ENCODE measurements at places on chromosomes 1 and 21.

- DNase-seq, result no peak
These were observed 22.7 kb upstream of the CD55 start for GRCh38 chr1:207298636-207299398.

- no peak for DNase-seq
These were observed 31.0 kb downstream of the AGO4 start for GRCh38 chr1:35838693-35839245.

- no peak for DNase-seq
These were observed 292.9 kb downstream of the NFIA start for GRCh38 chr1:61375082-61375880.

- DNase-seq, result no peak
These were observed 10.1 kb downstream of the TCP10L start for GRCh38 chr21:32574946-32575925.

- DNase-seq, result no peak
These were observed at the start of gene CAMK2N1 for GRCh38 chr1:20485527-20486456. Gene CAMK2N1, minus strand, starts transcription at chr1:20486210. Its CDS starts 831 bp downstream, at chr1:20485379.

GRCh38 chr1:217617126-217617525 is 13.8 kb downstream of the GPATCH2 start:
- DNase-seq, result no peak

DNA sequence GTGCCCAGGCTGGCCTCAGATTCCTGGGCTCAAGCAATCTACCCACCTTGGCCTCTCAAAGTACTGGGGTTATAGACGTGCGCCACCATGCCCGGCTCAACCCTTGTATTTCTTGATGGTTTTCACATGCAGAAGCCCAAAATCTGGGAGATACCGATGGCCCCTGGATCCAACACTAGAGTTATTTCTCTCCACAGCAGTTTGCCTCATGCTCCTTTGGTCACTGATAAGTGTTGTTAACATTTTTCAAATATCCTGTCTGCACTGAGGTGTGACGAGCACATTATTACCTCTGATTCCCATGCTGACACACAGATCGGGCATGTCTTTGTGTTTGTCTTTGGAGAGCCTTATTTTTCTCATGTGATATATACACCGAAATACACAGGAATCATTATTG is 107.0 kb downstream of the KIF26B start:
- no peak for DNase-seq

DNA sequence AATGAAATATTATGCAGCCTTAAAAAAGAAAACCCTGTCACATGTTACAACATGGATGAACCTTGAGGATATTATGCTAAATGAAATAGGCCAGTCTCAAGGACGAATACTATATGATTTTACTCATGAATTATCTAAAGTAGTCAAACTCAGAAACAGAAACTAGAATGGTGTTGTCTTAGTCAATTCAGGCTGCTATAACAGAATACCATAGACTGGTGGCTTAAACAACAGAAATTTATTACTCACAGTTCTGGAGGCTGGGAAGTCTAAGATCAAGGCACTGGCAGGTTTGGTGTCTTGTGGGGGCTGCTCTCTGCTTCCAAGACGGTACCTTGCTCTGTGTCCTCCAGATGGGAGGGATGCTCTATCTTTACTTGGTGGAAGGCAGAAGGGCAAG is 113.8 kb upstream of the DNAH14 start:
- DNase-seq, result no peak

DNA sequence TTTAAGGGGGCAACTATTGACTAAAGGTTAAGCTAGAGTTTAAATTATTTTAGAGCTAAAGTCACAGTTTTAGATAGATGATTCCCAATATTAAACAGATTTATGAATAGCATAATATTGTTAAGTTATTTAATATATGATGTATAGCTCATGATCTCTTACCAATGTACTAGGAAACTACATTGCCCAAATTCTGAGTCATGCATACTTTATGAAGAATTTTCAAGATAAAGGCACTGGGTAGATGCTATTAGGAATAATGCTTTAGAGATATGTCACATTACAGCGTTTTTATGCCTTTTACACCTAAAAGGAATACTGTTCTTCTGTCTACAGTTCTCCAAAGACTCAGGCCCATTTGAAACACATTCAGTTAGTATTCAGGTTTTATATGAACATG is 215.1 kb downstream of the NCAM2 start:
- DNase-seq, result no peak

GRCh38 chr1:95635811-95636210 is 401.8 kb downstream of the RWDD3 start:
- no peak for DNase-seq

DNA sequence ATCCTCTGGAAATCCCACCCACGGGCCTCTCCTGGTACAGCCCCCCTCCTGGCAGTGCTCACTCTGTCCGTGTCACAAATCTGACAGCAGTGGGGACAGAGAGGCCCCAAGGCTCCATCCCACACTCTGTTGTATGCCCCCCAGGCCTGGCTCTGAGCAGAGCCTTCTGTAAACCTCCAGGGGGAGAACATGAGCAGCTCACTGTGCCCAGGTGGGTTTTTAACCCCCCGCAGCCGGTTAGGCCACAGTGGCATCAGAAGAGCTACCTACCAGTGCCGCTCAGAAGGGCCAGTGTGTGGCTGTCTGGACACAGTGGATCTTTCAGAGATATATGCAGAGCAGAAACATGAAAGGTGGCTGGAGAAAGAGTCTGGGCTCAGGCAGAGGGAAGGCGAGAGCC is 12.0 kb upstream of the GPR153 start:
- DNase-seq, result no peak

DNA sequence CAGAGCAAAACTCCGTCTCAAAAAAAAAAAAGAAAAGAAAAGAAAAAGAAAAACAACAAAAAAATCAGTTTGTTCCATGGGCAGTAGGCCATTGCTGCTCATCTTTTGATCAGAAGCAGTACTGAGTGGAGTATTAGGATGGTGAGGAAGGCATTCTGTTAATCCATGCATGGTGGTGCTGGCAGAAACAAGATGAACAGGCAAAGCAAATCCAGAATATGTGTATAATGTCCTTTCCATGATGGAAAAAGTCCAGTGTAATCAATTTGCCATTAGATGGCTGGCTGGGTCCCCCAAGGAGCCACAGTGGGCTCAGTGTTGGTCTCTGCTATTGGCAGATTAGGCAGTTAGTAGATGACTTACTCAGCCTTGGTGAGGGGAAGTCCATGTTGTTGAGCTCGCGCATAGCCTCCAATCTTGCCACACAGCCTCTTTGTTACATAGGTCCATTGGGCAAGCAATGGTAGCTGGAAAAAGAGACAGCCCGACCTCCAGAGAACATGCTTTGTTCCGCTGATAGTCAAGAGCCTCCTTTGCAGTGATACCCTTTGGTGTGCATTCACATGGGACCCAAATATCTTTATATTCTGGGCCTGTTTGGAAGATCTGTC is 23.3 kb downstream of the H3-3A start:
- DNase-seq, result no peak

GRCh38 chr21:24224422-24224821 is 1382.9 kb downstream of the MRPL39 start:
- DNase-seq, result no peak

DNA sequence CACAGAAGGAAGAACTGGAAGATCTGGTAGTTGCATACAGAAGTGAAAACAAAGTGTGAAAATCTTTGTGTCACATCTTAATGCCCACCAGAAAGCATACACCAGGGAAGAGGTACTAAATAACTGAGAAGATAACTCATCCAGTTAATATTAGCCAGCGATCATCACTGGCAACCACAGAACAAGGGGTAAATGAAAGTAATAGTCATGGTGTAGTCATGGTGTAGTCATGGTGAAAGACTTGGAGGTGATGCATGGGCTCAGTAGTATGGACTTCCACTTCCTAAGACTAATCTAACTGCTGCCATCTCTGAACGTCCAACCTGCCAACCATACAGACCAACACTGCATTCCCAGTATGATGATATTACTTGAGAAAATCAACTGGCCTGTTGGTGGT is 481.2 kb upstream of the NR5A2 start:
- DNase-seq, result no peak

GRCh38 chr1:18324246-18324645 is 156.5 kb upstream of the KLHDC7A start:
- no peak for DNase-seq

- DNase-seq, result no peak
These were observed 46.7 kb downstream of the TRABD2B start for GRCh38 chr1:47950471-47950870.

GRCh38 chr1:68206848-68207689 is 25.3 kb downstream of the WLS start:
- DNase-seq, result no peak

DNA sequence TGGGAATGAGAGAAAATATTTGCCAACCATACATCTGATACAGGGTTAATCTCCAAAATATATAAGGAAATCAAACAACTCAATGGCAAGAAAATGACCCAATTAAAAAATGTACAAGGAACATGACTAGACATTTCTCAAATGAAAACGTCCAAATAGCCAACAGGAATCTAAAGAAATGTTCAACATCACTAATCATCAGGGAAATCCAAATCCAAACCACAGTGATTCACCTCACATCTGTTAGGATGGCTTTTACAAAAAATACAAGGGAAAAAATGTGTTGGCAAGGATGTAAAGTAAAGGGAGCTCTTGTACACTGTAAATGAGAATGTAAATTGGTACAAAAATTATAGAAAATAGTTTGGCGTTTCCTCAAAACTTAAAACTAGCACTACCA is 54.7 kb upstream of the ZRANB2 start:
- DNase-seq, result no peak

GRCh38 chr1:45796946-45797345 is 6.5 kb upstream of the MAST2 start:
- no peak for DNase-seq

- DNase-seq, result no peak
These were observed at the start of gene SLC6A17 for GRCh38 chr1:110150330-110151174. Gene SLC6A17, plus strand, starts transcription at chr1:110150494. Its CDS starts 16,436 bp downstream, at chr1:110166930.

GRCh38 chr1:32321712-32322291 is 14.2 kb downstream of the MARCKSL1 start:
- DNase-seq, result no peak

- DNase-seq, result no peak
These were observed 6.8 kb downstream of the BSND start for GRCh38 chr1:55005351-55006140.

DNA sequence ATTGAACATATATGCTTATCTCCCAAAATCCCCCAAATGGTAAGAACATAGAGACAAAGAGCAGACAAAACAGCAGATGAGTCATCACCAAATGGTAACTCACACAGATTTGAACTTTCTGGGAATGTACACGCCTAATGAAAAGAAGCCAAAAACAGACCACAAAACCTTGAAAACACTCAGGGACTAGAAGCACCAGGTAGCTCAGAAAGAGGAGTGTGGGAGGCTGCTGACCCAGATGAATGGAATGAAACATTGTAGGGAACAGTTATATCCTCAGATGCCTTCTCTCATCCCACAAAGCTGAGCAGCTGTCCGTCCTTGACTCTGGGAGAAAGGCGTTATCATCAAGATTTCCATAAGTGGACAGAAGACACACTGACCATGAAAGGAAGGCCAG is 307.0 kb upstream of the USP25 start:
- DNase-seq, result no peak

DNA sequence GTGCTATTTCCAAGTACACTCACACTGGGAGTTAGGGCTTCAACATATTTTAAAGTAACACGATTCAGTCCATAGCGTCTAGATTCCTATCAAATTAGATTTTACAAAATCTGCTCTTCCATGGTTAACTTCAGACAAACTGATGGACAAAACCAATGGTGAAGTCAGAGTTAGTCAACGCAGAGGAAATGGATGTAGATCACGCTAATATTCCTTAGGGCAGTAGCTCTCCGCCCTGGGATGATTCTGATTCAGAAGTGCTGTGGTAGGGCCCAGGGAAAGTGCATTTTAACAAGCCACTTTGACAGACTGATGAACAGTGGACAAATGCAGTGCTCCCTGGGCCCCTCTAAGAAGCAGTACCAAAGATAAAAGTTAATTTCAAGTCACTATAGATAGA is 83.2 kb downstream of the HIVEP3 start:
- no peak for DNase-seq

DNA sequence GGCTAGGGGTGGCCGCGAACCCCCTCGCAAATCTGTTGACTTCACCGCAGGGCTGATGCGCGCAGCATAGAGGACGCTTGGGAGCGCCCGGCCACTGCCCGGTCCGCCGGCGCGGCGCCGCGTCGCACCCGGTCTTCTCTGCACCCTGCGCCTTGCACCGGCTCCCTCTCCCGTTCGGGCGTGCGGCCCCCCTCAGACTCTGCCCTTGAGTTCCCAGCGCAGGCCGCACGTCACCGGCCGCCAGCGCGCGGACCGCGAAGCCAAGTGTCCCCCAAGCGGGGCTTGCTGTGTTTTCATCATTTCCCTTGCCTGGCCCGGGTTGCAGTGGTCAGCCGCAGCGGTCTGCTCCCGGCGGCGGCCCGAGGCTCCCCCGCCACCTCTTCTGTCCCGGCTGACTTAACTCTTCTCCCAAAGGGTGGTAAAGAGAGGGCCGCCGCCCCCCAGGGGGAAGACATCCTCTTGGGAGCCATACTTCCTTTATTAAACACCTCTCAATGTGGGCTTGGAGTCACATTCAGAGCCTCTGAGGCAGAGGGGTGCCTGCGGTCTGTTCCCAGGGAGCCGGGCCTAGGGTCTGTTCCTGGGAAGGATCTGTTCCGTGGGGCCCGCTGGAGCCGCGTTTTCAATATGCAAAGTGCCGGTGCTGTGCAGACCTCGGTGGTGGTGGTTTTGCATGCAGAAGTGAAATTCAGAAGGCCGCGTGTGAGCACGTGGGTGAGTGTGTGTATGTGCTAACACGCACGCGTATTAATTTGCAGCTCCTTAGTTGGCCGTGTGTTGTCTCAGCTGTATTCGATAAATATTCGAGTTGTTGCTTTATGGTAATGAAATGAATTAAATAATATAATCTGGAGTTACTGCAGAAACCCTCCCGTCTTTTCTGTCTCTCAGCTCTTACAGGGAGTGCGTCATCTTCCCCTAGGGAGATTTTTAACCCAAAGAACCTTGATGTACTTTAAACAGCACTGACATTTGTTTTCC is 17.6 kb downstream of the PBX1 start:
- no peak for DNase-seq

- DNase-seq, result no peak
These were observed 100.7 kb downstream of the MTR start for GRCh38 chr1:236895665-236896387.

GRCh38 chr1:23895993-23896392 is 17.2 kb downstream of the CNR2 start:
- no peak for DNase-seq

DNA sequence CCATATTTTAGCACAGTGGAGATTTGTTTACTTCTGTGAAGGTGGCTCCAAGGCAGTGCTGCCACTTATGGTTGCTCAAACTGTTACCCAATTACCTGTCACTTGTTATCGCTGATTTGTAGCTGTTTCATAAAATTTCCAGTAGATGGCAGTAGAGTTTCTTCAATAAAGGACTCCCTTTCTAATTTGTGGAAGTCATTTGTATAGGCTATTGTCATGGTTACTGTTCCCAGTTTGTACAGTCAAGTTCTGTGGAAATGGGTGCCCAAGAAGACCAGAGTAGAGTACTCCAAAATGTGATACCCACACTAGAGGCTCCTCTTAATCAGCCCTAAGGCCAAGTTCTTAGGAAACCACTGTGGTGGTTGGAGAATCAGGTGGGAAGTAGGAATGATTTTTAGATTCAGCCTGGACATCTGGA is 186.1 kb downstream of the CLEC20A start:
- no peak for DNase-seq

DNA sequence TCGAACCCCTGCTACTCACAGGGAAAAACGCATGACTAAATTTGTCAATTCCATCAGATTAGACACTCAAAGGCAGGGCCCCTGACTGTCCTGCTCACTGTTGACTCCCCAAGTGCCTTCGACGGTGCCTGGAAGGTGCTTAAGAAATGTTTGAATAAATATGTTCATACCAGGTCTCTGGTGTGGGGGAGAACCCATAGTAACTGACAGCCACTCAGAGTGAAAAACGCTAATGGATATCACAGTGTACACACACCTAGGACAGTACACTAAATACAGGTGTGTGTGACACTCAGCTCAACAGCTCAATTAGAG is 39.7 kb upstream of the WASF2 start:
- DNase-seq, result no peak

All from stimulated activated CD8-positive, alpha-beta memory T cell treated with anti-CD3 and anti-CD28 coated beads, Interleukin-15, amount 100 ng/mL, for 24 hours (primary cell).